Activated CD4-positive, alpha-beta T cell treated with anti-CD3 and anti-CD28 coated beads, Interleukin-2, amount 10 ng/mL, durations not matched to agents 7 days and 5 days (primary cell): ENCODE measurements at places on chromosomes 4 and X.

- DNase-seq = peak; percentile 19
Measured at GRCh38 chrX:119398974-119399771, at the start of gene SLC25A43. Gene SLC25A43, plus strand, starts transcription at chrX:119399336. Its CDS starts 68 bp downstream, at chrX:119399404.

- peak; percentile 5 for DNase-seq
Measured at GRCh38 chrX:24574743-24575142, 72.4 kb downstream of the PCYT1B start.

DNA sequence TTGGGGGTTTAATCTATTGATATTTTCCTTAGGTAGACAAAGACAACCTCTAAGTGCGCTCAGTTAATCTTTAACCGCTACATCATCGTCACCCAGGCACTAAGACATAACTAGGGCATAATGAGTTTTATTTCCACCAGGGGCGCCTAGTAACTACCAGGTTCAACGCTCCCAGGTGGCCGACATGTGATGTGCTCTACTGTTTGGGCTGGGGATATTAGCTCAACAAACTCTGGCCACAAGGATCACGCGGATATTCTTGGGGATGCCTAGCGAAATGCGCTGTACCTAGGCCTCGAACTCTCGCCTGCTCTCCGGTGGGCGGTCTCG lies 915 bp upstream of the RAB33B start:
- DNase-seq = peak; percentile 77

DNA sequence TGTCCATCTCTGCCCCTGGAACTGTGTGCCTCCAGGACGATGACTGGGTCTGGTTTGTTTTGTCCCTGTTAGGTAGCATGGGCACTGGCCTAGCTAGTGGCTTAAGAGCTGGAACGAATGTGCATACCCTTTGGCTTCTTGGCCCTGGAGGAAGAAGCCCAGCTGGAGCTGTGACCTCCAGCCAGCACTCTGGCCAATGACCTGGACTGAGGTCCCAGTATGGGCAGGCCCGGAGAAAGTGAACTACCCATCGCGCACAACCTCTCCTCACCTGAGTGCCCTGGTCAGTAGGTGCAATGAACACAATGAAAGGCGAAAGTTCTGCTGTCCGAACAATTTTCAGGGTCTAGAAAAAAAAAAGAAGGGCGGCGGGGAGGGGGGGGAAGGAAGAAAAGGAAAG lies 18.3 kb downstream of the DKC1 start:
- no peak for DNase-seq

DNA sequence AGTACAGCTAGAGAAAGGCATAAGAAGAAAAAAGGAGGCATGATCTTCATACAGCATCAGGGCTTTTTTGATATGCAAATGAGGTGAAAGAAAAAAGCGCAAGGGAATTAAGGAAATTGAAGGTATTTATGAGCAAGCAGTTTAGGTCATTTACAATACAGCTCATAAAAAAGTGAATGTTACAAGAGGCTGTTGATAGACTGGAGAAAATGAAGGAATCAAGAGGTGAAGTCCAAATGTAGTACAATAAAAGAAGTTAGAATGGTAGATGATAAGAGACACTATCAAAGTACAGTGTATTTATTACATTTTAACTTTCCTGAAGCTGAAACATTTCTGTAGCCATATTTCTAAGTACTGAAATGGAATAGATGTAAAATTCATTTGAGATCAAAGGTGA lies 1349.5 kb downstream of the ADGRL3 start:
- DNase-seq = no peak

GRCh38 chr4:152677117-152677516 lies 2.7 kb downstream of the TMEM154 start:
- no peak for DNase-seq

DNA sequence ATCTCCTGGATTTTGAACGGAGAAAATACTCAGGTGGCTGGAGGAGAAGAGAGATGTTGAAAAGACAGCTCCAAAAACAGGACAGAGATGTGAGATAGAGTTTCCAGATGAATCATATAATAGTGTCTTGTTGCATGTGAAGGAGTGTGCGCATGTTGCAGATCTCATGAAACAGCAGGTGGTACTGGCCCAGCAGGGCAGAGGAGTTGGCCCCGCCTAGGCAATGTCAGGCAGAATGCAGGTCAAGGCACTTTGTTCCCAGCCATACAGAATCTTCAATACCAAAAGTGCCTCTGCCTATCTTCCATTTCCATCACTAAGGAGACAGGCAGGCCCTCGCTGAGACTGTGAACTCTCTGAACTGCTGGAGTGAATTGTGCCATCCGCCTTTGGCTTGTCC lies 63.9 kb upstream of the FAT1 start:
- no peak for DNase-seq

GRCh38 chrX:34790026-34790425 lies 132.9 kb upstream of the TMEM47 start:
- DNase-seq = no peak

DNA sequence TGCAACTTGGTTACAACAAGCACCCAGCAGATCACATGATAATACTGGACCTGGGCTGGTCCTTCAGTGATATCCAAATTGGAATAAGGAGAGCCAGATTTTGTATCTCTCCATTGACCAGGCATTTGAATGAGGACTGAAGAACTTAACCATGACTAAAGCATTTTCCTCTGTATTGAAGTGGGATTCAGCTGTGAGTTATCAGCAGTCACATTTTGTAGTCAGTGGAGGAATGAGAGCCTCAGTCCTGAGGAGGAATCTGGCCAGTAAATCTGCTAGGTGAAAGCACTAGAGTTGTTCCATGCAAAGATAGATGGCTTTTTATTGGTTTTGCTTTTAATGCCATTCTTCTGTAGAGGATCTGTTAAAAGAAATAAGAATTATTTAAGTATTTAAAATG lies 1506.0 kb downstream of the PCDH7 start:
- DNase-seq = no peak

- DNase-seq = no peak
Measured at GRCh38 chr4:169103966-169104412, 93.9 kb upstream of the CBR4 start.

- no peak for DNase-seq
Measured at GRCh38 chrX:39762266-39762841, 335.4 kb downstream of the BCOR start.

- DNase-seq = no peak
Measured at GRCh38 chr4:27048429-27049238, 188.0 kb downstream of the STIM2 start.

DNA sequence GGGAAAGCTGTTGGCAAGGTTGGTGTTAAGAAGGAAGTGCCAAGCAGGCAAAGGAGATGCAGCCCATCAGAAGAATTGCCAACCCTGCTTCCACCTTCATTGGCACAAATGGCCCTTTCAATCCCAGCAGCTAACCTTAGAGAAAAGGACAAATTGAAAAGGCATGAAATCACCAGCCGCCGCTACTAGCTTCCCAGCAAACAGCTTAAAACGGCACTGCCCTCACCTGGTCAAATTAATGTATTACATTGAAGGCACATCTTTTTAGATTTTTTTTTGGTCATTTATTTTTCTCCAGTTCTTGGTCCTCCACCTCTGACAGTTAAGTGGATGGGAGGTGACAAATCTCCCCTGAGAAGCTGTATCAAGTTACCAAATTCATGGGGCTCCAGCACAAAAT lies 51.0 kb upstream of the NHSL2 start:
- peak; percentile 52 for DNase-seq

DNA sequence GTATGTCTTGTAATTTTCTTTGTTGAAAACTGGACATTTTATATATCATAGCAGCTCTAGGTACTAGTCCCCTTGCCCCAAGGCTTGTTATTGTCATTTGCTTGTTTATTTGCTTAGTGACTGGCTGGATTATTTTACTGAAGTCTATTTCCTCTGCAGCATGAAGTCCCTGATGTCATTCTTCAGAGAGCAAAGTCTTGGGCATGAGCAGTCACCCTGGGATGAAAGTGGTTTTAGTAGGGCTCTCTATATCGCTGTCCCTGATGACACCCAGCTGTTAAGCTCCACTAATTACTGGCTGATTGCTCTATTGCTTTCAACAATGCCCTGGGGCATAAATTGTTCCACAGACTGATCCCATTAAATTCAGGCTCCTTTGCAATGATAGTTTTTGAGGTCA lies 113.5 kb upstream of the USP9X start:
- DNase-seq = no peak

GRCh38 chr4:113750296-113750695 lies 11.2 kb downstream of the CAMK2D start:
- no peak for DNase-seq

DNA sequence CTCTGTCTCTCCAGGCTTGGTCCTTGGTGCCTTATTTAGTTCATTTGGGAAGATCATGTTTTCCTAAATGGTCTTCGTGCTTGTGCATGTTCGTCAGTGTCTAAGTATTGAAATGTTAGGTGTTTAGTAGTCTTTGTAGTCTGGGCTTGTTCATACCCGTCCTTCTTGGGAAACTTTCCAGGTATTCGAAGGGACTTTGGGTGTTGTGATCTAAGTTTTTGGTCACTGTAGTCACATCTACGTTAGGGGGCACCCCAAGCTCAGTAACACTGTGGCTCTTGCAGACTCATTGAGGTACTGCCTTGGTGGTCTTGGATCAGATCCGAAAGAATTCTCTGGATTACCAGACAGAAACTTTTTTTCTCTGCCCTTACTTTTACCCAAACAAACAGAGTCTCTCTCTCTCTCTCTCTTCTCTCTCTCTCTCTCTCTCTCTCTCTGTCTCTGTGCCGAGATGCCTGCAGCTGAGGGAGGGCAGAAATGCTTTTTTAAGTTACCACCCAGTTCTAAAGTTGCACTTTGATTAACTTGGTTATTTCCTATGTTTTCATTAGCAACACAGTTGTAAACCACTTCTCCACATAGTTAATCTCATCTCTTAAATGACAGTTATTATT lies 67.6 kb upstream of the SLC7A3 start:
- DNase-seq = peak; percentile 6

GRCh38 chr4:78363031-78363570 lies 188.5 kb upstream of the ANXA3 start:
- no peak for DNase-seq

DNA sequence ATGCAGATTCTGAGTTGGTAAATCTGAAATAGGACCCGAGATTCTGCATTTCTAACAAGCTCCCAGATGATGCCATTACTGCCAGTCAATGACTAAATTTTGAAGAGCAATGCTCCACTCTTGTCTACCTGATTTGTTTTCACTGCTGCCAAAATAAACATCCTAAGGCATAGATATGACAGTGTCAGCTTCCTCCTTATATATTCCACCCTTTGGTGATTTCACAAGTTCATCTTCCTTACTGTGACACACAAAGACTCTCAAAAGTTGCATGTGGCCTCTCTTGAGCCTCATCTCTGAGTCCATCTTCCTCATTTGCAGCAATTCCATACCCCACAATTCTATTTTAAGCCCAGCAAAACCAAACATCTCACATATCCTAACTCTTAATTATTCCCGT lies 110.9 kb downstream of the FBXW7 start:
- DNase-seq = no peak

GRCh38 chr4:112563431-112564200 lies 47.6 kb upstream of the NEUROG2 start:
- DNase-seq = no peak

DNA sequence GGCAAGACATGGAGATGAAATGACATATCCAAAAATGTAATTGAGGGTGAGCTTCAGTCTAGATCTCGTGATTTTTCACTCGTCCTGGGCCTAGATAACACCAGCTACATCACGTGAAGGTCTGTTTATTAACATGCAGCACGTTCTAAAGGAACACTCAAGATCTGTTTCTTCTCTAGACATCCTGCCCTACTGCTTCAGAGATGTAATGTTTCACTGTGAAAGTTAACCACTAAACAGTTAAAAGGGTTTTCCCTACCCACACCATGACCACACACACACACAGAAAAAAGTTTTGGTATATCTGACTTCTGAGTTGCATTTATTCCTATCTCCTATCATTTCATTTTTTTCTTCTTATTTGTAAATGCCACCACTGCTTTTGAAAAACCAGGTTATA lies 52.3 kb upstream of the SMIM31 start:
- no peak for DNase-seq

- DNase-seq = no peak
Measured at GRCh38 chr4:145414226-145414625, 67.4 kb upstream of the SMAD1 start.

- peak; percentile 42 for DNase-seq
Measured at GRCh38 chrX:53089224-53089842, 4.6 kb upstream of the KANTR start.

DNA sequence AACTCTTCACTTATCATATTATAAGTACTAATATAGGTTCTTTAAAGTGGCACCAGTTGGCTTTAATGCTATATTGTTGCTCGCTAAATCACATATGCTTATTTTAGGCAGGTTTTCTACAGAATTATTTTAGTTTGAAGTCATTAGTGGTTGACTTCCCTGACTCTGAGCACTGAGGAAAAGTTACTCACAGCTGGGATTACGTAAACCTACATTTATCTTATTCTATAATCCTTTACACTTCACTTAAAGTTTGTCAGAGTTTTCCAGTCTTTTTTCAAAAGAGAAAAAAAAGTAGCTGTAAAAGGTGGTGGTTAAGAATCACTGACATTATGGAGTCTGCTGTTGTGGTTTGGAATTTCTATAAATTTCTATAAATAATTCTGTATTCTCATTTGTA lies 5.8 kb downstream of the UGT2B4 start:
- no peak for DNase-seq

GRCh38 chrX:18887825-18888212 lies 96.1 kb downstream of the PHKA2 start:
- DNase-seq = no peak

GRCh38 chr4:28149762-28150161 lies 1289.1 kb downstream of the STIM2 start:
- DNase-seq = no peak

DNA sequence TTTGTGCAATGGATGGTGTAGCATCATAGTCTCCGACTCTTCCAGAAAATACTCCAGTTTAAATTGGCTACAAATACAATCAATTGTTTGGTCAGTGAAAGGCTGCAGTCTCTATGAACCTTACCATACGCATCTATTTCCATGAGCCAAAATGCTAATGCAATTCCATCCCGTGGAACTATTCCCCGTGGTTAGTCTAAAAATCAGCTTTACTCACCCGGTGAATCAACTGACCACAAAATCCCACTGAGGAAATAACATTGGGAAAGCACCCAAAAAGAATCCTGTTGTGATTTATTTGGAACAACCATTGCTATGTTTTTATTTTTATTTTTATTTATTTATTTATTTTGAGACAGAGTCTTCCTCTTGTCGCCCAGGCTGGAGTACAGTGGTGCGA lies 87.1 kb downstream of the DHX15 start:
- no peak for DNase-seq

- DNase-seq = no peak
Measured at GRCh38 chr4:169058312-169058711, 48.3 kb upstream of the CBR4 start.

- DNase-seq = peak; percentile 51
Measured at GRCh38 chr4:56681158-56681852, at the start of gene HOPX. Gene HOPX, minus strand, starts transcription at chr4:56681296. Its CDS starts 23,480 bp downstream, at chr4:56657816.

- DNase-seq = no peak
Measured at GRCh38 chr4:81221303-81222081, 6.5 kb upstream of the PRKG2 start.
